ENCODE measurements at places on chromosomes 13 and 19. TPM values are rescaled to one million over a fixed set of nuclear protein-coding genes. Genes with fewer than 3 reads are reported as not detected.

The SLC1A6 gene
- total RNA-seq = not detected

The ZNF570 gene
- total RNA-seq = 2.9 TPM

GRCh38 chr13:29683041-29683440, 87.6 kb upstream of the SLC7A1 start:
- H3K27me3 ChIP-seq = no peaks in the 10 kb centered on the region
- no peak overlapping the region for H3K27ac ChIP-seq

GRCh38 chr19:54013866-54014265, 22.4 kb downstream of the CACNG6 start:
- no peaks in the 10 kb centered on the region for H3K27me3 ChIP-seq
- no peaks in the 10 kb centered on the region for H3K36me3 ChIP-seq
- H3K27ac ChIP-seq = no peak overlapping the region
- DNase-seq = no peak

Data from SJSA1 (cell line).